ENCODE measurements at places on chromosomes 1 and 21. TPM values are rescaled to one million over a fixed set of nuclear protein-coding genes. Genes with fewer than 3 reads are reported as not detected.

PTAFR gene
- 0.09 TPM for total RNA-seq

ITLN2 gene
- 0.18 TPM for total RNA-seq

HSD17B7 gene
- total RNA-seq, result 20.3 TPM

ILDR2 gene
- not detected for total RNA-seq

LCE6A gene
- not detected for total RNA-seq

CELA3B gene
- total RNA-seq, result not detected

SLC30A2 gene
- total RNA-seq, result not detected

FAM43B gene
- not detected for total RNA-seq

FOXD3 gene
- not detected for total RNA-seq

S100B gene
- not detected for total RNA-seq

NCAM2 gene
- total RNA-seq, result 0.38 TPM

THEM5 gene
- not detected for total RNA-seq

PHLDA3 gene
- total RNA-seq, result 50.0 TPM

ADORA3 gene
- not detected for total RNA-seq

GREM2 gene
- total RNA-seq, result not detected

ZSWIM5 gene
- total RNA-seq, result 0.54 TPM

FCRLA gene
- total RNA-seq, result not detected

CYP4X1 gene
- 1.7 TPM for total RNA-seq

KIAA0319L gene
- 23.6 TPM for total RNA-seq

CFHR4 gene
- not detected for total RNA-seq

PRAMEF11 gene
- not detected for total RNA-seq

NUP210L gene
- total RNA-seq, result 0.09 TPM

AADACL3 gene
- total RNA-seq, result not detected

DCST2 gene
- total RNA-seq, result 0.09 TPM

MFAP2 gene
- total RNA-seq, result 19.5 TPM

FAM163A gene
- 0.09 TPM for total RNA-seq

CRYBG2 gene
- total RNA-seq, result 0.36 TPM

CFHR2 gene
- total RNA-seq, result not detected

UBXN11 gene
- total RNA-seq, result 3.1 TPM
